ENCODE measurements at places on chromosomes 1 and 21.
A peak's percentile ranks its signal among the peaks of the same experiment; 100 is the strongest.

- no peak for DNase-seq
Observed at GRCh38 chr1:226782845-226783601, 43.9 kb upstream of the ITPKB start.

GRCh38 chr1:52919051-52919722 is 2.4 kb downstream of the ECHDC2 start:
- no peak for DNase-seq

DNA sequence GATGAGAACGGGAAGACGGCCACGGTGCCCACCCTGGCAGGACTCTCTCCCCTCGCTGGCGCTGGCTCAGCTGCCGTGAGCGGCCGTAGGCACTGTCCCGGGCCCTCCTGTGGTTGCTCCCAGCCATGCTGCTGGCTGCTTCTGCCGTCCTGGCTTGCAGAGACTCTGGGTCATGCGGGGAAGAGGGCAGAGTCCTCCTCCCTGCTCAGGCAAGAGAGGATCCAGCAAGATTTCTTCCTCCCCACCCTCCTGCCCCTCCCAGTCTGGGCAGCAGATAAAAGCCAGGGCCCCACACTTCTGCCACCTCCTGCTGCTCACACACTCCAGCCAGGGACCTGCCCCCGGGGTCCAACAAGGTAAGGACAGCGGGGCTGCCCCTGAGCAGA is 60.1 kb downstream of the AGPAT3 start:
- DNase-seq = peak; percentile 30

GRCh38 chr1:224820341-224820740 is 109.1 kb upstream of the DNAH14 start:
- no peak for DNase-seq

- DNase-seq = no peak
Observed at GRCh38 chr1:204571128-204571527, 54.9 kb downstream of the MDM4 start.

DNA sequence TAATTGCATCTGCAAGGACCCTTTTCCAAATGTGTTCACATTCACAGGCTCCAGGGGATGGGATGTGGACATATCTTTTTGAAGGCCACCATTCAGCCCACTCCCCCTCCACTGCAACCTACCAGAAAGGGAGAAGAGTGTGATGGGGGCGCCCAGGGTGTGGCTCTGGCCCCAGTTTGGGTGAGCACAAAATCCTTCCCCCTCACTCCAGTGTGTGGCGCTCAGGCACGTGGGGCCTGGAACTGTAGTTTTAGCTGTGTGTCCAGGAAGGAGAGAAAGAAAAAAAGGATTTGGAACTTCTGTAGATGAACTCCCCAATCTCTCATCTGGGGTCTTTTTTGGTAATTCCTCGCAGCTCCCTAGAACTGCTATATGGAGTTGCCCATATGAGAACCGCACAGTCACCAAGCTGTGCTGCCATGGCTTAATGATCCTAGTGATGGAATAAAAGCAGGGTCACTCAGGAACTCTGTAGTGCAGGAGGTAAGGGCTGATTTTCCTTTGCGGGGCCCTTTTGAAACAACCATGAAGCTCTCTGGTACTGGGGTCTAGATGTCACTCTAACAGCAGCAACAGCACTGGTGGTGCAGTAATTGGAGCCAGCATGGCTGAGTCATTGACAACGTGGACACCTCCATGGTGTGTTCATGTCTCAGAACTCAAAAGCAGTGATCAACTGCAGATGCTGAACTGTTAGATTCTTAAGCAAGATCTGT is 17.0 kb downstream of the AGT start:
- DNase-seq = no peak

DNA sequence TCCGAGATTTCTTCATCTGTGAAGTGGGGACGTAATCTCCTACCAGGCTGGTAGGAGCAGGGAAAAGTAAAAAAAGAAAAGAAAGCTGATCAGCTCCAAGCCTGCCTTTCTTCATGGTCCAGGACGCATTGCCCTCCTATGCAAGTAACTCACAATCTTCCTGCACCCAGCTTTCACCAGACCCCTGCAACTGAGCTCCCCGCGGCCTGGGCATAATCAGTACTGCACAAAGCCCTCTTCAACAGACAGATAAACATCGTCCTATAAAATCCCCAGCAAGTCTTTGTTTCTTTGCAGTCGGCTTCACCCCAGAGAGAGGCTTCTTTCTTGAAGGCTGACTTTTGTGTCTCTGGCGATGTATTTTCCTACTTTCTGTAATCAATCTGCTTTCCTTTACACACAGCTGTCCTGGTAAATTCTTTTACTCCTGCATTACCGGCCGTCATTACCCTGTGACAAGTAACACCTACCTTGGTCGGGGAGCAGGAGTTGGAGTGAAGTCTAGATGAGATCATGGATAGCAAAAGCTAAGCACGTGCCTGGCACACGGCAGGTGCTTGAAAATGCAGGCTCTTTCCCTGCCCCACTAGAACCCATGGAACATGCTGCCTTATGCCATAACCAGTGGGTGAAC is 8.3 kb downstream of the PADI1 start:
- no peak for DNase-seq

GRCh38 chr1:143665606-143666005 is 306.2 kb downstream of the FAM72C start:
- DNase-seq = no peak

DNA sequence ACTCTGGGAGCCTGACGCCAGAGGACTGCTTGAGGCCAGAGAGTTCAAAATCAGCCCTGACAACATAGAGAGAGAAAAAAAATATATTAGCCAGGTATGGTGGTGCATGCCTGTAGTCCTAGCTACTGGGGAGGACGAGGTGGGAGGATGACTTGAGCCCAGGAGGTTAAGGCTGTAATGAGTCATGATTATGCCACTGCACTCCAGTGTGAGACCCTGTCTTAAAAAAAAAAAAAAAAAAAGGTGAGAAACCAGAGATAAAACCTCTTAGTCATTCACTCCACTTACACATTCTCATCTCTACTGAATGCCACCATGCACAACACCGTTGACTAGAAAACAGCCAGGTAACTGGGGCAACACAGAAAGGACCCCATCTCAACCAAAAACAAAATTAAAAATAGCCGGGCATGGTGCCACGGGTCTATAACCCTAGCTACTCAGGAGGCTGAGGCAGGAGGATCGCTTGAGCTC is 178.1 kb downstream of the SLC45A1 start:
- DNase-seq = no peak

- DNase-seq = no peak
Observed at GRCh38 chr1:168697356-168698126, 31.5 kb downstream of the DPT start.

DNA sequence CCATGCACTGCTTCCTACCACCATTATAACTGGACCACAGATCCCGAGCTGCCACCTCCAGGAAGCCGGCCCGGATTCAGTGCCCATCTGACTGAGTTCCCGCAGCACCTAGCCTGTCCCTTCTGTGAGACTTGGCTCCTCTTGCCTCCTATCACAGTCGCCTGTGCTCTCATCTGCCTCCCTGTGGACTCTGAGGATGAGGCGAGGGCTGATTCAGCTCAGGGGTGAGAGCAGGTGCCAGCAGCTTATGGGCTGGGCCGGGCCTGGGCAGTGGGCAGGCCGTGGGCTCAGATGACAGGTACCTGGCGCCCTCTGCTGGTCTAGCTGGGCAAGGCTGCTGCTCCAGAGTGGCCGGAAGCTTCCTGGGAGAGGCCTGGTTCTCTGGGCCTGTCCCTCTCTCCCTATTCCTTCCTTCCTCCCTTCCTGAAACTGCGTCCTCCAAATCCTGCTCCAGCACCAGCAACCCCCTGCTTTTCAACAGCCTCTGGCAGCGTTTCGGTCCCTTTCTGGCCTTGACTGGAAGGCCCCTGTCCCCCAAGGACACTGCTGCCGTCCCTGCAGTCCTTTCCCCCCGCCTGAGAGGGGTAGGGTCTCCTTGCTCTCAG is 17.3 kb upstream of the PCSK9 start:
- peak; percentile 91 for DNase-seq

DNA sequence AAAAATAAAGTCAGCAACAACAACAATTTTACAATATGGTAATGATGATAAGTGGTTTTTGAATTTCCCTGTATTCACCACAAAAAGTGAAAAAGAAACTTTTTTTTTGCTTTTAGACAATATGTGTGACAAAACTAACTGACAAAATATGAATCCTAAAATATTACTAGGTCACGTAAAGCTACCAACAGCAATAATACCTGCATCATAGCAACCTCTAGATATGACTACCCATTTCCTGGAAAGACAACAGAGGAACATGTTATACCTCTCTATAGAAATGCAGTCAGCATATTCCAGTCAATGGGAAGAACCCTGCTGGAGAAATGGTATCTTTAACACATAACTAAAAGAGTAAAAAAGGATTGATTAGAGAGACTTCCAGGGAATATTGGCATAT is 73.7 kb downstream of the PDE4B start:
- no peak for DNase-seq

GRCh38 chr1:40736085-40736531 is 44.6 kb downstream of the NFYC start:
- no peak for DNase-seq

GRCh38 chr1:244200596-244200995 is 149.5 kb downstream of the ZBTB18 start:
- peak; percentile 89 for DNase-seq

DNA sequence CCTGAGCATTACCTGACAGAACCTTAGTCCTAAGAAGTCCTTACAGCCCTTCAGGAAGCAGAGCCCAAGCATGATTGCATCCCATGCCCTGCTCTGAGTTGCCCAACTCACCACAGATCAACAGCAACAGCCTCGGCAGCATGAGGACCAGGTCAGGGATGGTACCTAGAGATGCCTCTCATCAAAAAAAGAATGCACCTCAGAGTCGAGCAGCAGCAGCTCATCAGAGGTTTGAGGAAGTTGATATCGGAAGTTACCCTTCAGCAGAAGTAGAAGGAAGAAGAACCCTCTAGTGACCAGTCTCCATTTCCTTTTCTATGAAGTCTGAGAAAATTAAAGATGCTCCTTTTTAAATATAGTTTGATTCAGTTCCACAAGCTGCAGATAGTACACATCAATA is at the start of gene FCRL1:
Gene FCRL1 (minus strand): TSS at position 225 of the 400 bp plus-strand sequence. CDS start 83 bp downstream, at position 142.
- DNase-seq = no peak

- no peak for DNase-seq
Observed at GRCh38 chr1:115753830-115754229, 14.7 kb downstream of the CASQ2 start.

GRCh38 chr1:15771836-15772515 is 13.4 kb downstream of the FBLIM1 start:
- DNase-seq = no peak

GRCh38 chr1:176517484-176517883 is 54.5 kb downstream of the PAPPA2 start:
- DNase-seq = no peak

DNA sequence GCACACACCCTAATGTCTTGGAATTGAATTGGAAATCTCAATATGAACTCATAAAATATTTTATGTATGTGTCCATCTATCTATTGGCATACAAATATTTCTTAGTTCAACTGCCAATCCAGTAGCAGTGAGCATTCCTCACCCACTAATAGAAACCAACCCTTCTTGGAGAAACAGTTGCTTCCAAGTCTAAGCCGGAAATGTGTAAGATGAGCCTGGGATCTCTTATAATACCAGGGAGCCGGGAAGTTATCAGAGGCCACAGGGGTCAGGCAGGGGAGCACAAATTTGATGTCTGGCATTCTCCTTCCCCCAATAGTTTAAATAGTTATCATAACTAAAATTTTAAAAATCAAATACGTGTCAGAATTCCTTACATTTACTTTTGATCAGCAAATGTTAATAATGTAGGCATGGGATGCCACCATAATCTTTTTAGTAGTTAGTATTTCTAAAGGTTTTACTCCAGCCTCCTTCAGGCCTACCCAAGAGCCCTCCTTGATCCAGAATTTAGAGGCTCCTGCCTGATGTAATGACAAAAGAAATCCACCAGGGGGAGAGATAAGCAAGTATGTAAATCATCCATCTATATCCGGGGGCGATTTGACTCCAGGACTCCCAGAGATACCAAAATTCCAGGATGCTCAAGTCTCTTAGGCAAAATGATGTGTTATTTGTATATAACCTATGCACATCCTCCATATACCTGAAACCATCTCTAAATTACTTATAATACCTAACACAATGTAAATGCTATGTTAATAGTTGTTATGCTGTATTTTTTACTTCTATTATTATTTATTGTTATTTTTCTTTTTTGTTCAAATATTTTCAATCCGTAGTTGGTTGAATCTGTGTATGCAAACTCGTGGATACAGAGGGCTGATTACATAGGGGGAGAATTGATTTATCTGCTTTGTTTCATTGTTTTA is 218.7 kb upstream of the COA6 start:
- DNase-seq = peak; percentile 77

DNA sequence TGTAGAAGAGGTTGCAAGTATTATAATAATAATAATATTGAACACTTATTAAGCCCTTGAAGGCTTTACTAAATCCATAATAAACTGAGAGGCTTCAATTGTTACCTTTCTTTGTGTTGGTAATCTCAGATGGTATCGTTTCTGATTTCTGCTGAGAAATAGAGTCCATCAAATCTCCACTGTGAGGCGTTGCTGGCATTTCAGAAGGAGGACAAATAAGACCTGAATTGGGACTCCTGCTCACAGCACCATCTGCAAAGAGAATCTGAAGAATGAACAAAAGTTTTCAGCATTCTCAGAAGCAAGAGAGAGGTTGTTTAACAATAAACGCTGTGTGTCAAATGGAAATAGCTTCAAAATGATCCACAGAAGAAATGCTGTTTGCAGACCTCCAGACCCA is 93.7 kb downstream of the WDR3 start:
- DNase-seq = no peak

DNA sequence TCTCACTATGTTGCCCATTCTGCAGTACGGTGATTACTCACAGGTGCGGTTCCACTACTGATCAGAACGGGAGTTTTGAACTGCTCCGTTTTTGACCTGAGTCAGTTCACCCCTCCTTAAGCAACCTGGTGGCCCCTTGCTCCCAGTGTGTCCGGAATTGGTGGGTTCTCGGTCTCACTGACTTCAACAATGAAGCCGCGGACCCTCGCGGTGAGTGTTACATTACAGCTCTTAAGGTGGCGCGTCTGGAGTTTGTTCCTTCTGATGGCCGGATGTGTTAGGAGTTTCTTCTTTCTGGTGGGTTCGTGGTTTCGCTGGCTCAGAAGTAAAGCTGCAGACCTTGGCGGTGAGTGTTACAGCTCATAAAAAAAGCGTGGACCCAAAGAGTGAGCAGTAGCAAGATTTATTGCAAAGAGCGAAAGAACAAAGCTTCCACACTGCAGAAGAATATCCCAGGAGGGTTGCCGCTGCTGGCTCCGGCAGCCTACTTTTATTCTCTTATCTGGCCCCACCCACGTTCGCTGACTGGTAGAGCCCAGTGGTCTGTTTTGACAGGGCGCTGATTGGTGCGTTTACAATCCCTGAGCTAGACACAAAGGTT is 17.6 kb upstream of the PARP1 start:
- DNase-seq = no peak

GRCh38 chr1:205477759-205478247 is 22.0 kb upstream of the BLACAT1 start:
- DNase-seq = peak; percentile 84

GRCh38 chr1:54297596-54298283 is 97.8 kb downstream of the MRPL37 start:
- no peak for DNase-seq

GRCh38 chr21:14096577-14096976 is 114.2 kb downstream of the LIPI start:
- DNase-seq = no peak
